ENCODE measurements at places on chromosomes 1 and 21. TPM values are rescaled to one million over a fixed set of nuclear protein-coding genes. Genes with fewer than 3 reads are reported as not detected.

The PKN2 gene
- total RNA-seq: 40.7 TPM

The AHCYL1 gene
- 47.5 TPM for total RNA-seq

The SYT14 gene
- total RNA-seq: 1.1 TPM

The FAM163A gene
- not detected for total RNA-seq

The CTXND2 gene
- total RNA-seq: not detected

The GFI1 gene
- 0.12 TPM for total RNA-seq

The HSD3B1 gene
- not detected for total RNA-seq

GRCh38 chr1:9062021-9062471 is 7.4 kb downstream of the SLC2A5 start:
- peak; percentile 89 for DNase-seq

DNA sequence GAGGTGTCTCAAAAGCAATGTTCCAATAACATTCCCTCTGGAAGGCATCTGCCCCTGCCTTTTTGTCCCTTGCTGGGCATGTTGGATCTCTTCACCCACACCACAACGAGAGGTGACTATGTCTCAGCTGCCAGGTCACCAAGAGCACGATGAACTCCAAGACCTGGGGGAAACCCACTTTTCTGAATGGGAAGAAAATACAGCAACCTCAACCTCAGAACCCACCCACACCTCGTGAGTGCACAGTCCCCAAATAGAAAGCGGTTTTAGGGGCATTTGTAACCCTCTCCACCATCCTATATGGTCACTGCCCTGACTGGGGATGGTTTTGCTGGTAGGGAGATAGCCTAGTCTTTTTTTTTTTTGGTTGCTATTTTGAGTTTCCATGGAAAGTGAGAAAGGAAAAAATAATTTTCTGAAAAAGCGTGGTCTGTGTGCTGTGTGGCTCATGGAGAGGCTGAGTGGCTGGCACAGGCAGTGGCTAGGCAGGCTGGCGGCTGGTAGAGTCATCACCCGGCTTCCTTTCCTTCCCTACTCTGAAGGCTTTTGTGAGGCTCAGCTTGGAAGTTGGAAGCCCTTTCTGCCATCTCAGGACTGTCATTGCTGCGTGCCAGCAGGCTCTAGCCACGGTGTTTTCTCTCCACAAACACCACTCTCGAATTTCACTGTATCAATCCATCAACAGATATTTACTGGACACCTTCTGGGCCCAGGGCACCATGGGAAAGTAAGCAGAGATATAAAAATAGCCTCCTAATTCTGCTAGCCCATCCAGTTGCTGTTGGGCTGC is 15.8 kb downstream of the TSPAN2 start:
- no peak for DNase-seq

DNA sequence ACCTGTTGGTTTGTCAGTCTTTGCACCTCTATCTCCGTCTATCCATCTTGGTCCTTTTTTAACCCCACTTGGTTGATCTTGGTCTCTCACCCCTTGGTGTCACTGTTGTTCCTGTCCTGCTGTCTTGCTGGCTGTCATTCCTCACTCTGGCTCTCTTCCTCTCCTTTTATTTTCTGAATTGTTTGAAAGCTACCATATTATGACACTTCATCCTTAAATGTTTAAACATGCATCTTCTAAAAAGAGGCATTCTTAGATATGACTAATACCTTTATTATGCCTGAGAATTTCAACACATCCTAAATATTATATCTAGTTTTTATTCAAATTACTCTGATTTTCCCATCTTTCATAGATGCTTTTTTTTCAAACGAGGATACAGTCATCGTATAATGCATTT is 37.0 kb downstream of the BACH1 start:
- DNase-seq: peak; percentile 8

DNA sequence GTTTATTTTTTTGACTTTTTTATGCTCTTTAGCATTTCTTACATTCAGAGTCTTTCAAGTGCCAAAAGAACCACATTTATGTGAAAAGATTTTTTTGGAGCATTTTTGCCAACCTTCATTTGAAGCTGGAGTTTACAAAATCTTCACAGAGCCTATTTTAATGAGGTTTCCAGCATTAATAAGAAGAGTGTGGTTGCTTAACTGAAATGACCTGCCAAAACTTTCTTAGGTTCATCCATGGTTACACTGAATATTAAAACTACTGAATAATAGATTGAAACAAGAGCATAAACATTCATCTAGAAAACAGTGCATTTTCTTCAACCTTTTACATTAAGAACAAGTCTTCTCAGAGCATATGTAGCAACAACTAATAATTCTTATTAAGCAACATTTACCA is 672.3 kb upstream of the CXADR start:
- DNase-seq: no peak

- DNase-seq: no peak
These were observed 755.0 kb downstream of the LTN1 start for GRCh38 chr21:28237661-28238060.

GRCh38 chr1:60463146-60463545 is 389.6 kb upstream of the C1orf87 start:
- no peak for DNase-seq

DNA sequence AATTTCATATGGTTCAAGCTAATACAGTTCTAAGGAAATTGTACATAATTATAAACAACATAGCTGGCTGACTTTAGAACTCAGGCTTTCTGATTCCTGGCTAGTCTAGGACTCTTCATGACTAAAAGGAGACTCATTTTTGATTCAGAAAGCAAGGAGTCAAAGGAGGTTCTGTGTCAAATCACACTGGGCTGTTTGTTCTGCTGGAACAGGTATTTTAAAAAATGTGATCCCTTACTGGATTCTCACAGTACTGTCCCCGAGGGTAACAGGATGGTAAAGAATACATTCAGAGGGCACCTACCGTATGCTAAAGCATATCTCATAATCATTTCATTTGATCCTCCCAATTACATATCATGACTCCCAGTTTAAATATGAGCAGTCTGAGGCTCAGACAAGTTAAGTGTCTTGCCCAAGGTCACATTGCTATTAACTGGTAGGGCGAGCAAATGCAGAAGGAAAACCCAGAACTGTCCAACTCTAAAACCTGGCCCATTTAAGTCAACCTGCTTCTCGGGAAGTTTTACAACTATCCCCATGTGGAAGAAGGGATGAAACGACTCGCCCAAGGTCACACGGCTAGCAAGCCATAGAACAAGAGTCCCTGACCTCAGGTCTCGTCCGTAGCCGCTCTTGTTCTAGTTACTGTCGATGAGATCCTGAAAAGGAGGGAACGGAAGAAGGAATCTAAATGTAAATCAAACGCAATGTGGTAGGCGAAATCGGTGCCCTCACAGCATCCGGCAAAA is 675 bp downstream of the MYSM1 start:
- DNase-seq: peak; percentile 3

DNA sequence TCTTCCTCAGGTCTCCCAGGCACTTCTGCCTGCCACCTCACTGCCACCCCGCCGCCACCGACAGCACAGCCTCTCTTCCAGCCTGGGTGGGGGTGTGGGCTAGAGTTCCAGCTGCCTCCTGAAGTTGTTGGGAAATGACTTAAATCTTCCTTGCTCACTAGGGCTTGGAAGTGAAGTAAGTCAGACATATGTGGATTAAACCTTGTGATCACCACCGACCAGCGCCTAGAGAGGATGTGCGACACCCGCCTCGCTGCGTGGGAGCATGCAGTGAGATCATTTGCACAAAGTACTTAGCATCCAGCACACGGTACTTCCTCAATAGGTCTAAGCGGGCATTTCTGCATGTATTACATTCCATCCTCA is 71.4 kb upstream of the FAM20B start:
- no peak for DNase-seq

- DNase-seq: no peak
These were observed 24.1 kb downstream of the BRINP3 start for GRCh38 chr1:190453550-190453949.

GRCh38 chr1:39576016-39576657 is 453 bp downstream of the PABPC4 start:
- peak; percentile 58 for DNase-seq

DNA sequence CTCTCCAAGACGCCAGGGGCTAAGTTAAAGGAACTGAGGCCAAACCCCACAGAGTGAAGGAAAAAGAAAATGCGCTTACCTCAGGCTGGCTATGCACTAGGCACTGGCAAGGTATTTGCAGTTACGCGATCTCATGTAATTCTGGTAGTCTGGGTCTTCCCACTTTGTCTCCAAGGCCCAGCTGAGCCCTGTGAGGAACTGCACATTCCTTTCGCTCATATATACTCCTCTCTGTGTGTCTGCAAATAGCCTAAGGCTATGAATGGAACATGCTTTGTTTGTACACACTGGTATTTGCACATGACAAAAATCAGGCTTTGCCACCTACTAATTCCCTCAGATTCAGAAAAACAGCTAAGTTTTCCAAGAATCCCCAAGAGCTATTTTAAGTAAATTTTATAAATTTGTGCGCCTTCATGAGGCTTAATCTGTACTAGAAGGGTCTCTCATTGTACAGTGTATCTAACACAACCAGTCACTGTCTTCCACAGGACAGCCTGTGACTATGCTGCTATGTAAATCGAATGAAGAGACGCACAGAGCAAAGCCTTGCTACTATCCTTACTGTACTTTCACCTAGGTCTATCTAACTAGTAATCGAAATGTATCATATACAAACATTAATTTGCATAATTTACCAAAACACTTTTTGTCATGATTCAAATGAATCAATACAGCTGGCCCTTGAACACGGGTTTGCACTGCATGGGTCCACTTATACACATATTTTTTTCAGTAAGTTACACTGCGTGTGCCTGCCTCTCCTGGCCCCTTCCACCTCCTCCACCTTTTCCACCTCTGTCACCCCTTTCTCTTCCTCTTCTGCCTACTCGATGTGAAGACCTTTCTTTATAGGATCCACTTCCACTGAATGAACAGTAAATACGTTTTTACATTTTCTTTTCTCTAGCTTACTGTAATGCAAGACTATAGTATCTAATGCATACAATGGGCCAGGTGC is 87.0 kb downstream of the SIPA1L2 start:
- no peak for DNase-seq

GRCh38 chr1:184905601-184906322 is 68.5 kb downstream of the NIBAN1 start:
- DNase-seq: no peak

DNA sequence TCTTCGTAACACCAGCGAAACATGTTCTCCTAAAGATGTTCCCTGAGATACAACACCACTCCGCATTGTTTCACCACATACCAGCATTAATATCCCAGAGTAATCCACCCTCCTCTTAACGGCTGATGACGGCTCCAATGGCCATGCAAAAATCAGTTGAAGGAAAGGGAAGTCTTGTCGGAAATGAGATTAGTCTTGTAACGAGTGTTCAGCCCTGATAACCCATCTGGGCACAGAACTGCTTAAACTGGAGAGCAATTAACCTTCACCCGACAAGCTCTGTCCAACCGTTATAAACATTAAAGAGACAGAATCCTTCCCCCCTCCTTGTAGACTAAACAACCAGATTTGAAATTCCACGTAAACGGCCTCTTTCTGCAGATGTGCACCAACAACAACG is 21.9 kb downstream of the ERG start:
- no peak for DNase-seq

DNA sequence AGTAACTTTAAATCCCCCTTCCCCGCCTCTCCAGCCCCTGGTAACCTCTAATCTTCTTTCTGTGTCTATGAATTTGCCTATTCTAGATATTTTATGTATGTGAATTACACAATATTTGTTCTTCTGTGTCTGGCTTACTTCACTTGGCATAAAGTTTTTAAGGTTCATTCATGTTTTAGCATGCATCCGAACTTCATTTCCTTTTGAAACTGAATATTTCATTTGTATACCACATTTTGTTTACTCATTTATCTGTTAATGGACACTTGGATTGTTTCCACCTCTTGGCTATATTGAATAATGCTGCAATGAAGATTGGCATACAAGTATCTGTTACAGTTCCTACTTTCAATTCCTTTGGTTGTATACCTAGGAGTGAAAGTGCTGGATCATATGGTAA is 205.3 kb downstream of the TM2D1 start:
- no peak for DNase-seq

DNA sequence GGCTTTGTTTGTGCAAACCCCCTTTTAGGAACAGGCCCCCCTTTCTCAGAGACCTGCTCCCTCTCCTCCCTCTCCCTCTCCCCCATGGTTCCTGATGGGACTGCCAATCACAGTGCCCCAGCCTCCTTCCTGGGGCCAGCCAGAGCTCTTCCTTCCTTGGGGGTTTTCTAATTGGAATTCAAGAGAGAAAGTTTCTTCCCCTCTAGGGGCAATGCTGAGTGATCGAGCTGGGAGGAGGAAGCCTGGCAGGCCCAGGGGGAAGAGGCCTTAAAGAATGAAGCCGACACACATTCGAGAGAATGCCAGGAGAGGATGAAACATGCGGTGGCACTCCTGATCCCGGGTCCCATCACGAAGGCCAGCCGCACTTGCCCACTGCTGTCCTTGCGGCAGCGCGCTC is 21.3 kb upstream of the COL16A1 start:
- DNase-seq: no peak

GRCh38 chr1:219587801-219588561 is 24.9 kb downstream of the ZC3H11B start:
- peak; percentile 6 for DNase-seq

GRCh38 chr1:183517401-183517800 is 45.1 kb downstream of the SMG7 start:
- no peak for DNase-seq

- no peak for DNase-seq
These were observed 12.4 kb downstream of the SLC1A7 start for GRCh38 chr1:53129891-53130597.

DNA sequence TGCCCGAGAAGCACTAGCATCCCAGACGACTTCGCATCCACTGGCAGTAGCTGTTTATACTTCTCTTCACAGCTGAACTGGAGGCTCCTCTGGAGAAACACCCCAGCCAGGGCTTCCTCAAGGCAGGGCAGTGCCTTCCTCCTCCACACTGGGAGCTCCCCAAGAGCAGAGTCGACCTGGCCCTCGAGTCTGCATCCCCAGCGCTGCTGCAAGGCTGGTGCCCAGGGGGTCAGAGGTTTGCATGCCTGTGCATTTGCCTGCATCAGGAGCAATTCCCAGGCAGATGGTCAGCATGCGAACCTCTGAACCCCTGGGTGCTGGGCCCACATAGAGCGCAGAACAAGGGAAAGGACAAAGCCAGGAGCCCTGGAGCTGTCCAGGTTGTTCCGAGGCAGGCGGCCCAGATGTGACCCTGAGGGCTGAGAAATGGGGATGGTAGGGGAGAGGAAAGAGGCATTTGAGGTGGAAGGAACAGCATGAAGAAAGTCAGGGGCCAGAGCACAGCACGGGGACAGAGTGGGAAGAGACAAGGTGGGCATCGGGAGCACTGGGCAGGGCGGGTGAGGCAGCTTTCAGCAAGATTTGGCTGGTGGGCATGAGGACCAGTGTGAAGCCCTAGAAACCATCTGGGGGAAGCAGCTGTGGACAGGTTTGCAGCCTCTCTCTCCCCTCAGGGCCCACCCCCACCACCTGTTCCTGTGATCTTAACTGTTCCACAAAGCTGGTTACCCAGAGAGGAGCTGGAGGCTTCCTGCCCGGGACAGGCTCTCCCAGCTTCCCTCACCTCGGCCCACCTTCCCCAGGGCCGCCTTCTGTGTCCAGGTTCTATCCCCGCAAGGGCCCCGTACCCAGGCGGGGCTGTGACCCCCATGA is 6.4 kb upstream of the S100A8 start:
- no peak for DNase-seq
